NCI-H1930 (cell line): ENCODE measurements at places on chromosomes 5 and 9.

- DNase-seq, result no peak
Measured at GRCh38 chr9:14441976-14442651, 128.2 kb upstream of the NFIB start.

- DNase-seq, result no peak
Measured at GRCh38 chr9:108382310-108382709, 473.5 kb downstream of the ACTL7B start.

DNA sequence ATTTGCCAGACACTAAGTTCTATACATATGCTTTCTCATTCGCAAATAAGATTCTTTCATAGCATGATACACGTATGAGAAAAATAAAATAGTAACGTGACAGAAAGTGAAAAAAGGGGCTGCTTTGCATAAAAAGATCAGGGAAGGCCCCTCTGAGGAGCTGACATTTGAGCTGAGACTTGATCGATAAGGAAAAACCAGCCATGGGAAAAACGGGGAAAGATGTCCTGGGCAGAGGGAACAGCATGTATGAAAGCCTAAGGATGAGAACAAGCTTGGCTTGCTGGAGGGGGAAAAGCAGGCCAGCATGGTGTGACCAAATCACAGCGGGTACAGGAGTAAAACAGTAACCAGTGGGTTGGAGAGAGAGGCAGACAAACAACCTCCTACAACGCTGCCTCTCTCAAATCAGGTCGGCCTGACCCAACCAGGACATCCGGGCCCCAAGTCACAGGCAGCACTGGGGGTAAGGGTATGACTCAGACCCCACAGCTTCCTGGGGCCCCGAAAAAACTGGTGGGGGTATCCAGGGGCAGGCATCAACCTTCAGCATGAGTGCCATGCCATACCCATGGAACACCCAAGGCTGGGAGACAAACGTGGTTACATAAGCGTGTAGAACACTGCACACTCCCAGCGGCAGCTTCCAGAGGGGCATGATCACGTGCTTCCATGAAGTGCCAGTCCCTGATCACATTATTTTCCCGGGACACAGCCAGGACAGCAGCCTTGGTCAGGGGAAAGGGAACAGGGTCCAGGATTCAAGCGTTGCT lies 2.2 kb downstream of the TNIP1 start:
- DNase-seq, result no peak

DNA sequence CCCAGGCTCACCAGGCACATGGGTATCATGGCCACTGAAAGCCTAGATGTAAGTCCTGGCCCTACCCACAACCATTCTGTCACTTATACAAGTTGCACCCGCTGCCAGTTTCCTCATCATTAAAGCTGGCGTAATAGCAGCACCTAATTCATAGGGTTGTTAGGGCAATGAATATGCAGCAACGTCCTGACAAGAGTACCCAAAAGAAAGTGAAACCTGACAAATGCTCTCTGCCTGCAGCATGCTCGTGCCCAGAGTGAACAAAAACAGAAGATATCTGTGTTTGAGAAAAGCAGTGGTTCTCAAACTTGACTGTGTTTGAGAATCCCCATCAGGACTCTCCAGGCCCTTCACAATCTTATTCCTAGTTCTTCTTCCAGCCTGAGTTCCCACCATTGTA lies 632.4 kb downstream of the SEMA5A start:
- DNase-seq, result no peak

DNA sequence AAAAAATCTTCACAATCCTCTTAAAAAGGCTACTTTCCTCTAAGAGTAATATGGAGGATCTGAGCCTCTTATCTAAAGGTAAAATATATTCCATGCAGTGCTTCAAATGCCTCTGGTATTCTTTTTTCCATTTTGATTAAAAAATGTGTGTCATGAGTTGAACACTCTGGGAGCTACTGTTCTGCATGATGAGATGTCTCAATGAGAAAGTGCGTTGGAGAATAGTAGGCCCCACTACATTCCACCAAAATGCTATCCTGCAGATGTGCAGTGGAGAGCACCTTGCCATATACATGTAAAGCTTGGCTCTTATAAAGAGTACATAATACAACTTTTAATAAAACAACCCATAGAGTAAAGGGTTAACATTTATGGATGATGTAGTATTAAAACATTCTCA lies 26.3 kb downstream of the ALDH1A1 start:
- DNase-seq, result no peak
